ENCODE measurements at places on chromosomes 2 and 18. TPM values are rescaled to one million over a fixed set of nuclear protein-coding genes. Genes with fewer than 3 reads are reported as not detected.
A peak's percentile ranks its signal among the peaks of the same experiment; 100 is the strongest.

DNA sequence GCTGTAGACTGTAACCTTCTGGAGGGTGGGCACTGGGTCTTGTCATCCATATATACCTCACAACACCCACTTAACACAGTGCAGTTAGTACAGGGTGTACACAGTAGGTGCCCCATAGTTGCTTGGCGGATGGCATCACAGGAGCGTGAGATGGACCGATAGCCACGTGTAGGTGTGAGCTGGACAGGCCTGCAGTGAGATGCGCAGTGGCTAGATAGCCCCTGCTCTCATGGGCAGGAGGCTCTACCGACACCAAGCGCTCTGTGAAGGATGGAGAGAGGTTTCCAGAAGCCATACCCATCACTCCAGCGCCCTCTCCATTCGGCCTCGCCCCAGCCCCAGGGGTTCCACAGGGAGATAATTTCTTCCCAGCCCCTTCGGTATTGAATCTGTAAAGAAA lies 49.5 kb downstream of the CAPN13 start:
- no peak overlapping the region for H3K27ac ChIP-seq
- H3K36me3 ChIP-seq, result no peaks in the 10 kb centered on the region
- H3K4me1 ChIP-seq, result no peaks in the 10 kb centered on the region
- no peaks in the 10 kb centered on the region for H3K27me3 ChIP-seq
- DNase-seq, result no peak

DNA sequence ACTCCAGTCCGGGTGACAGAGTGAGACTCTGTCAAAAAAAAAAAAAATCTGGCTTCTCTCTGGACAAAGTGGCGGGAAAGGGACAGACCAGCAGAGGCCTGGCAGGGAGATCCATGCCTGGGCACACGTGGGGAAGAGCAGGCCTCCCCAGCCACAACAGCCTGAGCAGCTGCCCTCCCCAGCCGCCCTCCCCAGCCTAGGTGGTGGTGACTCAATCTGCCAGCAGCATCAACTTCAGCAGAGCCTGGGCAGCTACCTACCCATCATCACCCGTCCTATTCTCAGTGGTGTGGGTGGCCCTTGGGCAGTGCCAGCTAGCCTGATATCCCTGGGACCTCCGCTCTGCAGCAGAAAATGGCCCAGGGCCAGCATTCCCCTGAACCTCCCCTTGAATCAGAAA lies 612.4 kb downstream of the FBXO15 start:
- H3K4me1 ChIP-seq, result no peaks in the 10 kb centered on the region
- no peaks in the 10 kb centered on the region for H3K36me3 ChIP-seq
- H3K27me3 ChIP-seq, result no peaks in the 10 kb centered on the region
- H3K27ac ChIP-seq, result no peak overlapping the region
- no peak overlapping the region for H3K4me3 ChIP-seq

Gene INPP5D
- 43.3 TPM for total RNA-seq

DNA sequence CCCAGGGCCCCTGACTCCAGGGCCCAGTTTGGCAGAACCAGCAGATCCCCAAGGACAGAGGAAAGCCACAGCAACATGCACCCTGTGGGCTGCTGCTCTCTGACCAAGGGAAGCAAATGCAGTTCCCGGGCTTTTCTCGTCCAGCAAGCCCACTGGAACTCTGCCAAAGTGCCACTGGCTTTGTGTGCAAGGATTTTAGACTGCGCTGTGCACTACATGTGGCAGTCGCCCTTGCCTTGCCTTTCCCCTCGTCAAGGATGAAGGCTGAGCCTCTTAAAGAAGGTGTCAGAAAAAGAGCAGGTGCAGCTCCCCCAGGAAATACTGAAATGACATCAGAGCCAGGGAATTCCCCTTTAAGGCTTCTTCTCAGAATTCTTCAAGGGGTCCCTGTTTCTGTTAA lies 199.2 kb downstream of the TFCP2L1 start:
- H3K27ac ChIP-seq, result no peak overlapping the region
- no peak for DNase-seq
- no peaks in the 10 kb centered on the region for H3K4me1 ChIP-seq
- H3K36me3 ChIP-seq, result no peaks in the 10 kb centered on the region

Gene SCN3A
- total RNA-seq, result not detected

GRCh38 chr2:151947813-151948165 lies 119.6 kb upstream of the ARL5A start:
- no peaks in the 10 kb centered on the region for H3K36me3 ChIP-seq
- no peak overlapping the region for H3K27ac ChIP-seq

- H3K4me1 ChIP-seq, result peaks cover 12% of the 10 kb centered on the region
- H3K27me3 ChIP-seq, result no peaks in the 10 kb centered on the region
- H3K36me3 ChIP-seq, result peaks cover 5% of the 10 kb centered on the region
- peak; percentile 48 for DNase-seq
Observed at GRCh38 chr18:8626414-8627106, 17.3 kb downstream of the RAB12 start.

- H3K27me3 ChIP-seq, result no peaks in the 10 kb centered on the region
- DNase-seq, result peak; percentile 36
- no peak overlapping the region for H3K4me3 ChIP-seq
- no peaks in the 10 kb centered on the region for H3K36me3 ChIP-seq
- H3K4me1 ChIP-seq, result no peaks in the 10 kb centered on the region
- no peak overlapping the region for H3K27ac ChIP-seq
Observed at GRCh38 chr18:33210575-33211189, 229.8 kb downstream of the CCDC178 start.

- no peak overlapping the region for H3K27ac ChIP-seq
- no peaks in the 10 kb centered on the region for H3K36me3 ChIP-seq
- no peaks in the 10 kb centered on the region for H3K27me3 ChIP-seq
- peaks cover 5% of the 10 kb centered on the region for H3K4me1 ChIP-seq
Observed at GRCh38 chr18:55433140-55433539, 154.9 kb downstream of the TCF4 start.

DNA sequence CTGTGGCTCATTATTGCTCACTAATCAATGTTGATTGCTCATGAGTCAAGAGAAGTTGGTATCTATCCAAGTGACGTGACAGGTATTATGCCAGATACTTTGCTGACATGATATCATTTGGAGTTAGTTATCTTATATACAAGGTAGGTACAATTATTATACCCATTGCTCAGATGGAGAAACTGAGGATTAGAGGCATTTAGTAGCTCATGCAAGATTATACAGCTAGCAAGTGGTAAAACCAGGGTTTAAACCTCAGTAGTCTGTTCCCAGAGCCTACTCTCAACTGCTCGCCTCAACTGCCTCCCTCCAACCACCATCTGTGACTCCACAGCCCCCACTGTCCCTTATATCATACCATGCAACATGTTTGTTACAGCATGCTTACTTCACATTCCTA lies 6.1 kb downstream of the FIGLA start:
- no peak for DNase-seq
- no peak overlapping the region for H3K27ac ChIP-seq
- H3K4me1 ChIP-seq, result no peaks in the 10 kb centered on the region
- no peak overlapping the region for H3K4me3 ChIP-seq

DNA sequence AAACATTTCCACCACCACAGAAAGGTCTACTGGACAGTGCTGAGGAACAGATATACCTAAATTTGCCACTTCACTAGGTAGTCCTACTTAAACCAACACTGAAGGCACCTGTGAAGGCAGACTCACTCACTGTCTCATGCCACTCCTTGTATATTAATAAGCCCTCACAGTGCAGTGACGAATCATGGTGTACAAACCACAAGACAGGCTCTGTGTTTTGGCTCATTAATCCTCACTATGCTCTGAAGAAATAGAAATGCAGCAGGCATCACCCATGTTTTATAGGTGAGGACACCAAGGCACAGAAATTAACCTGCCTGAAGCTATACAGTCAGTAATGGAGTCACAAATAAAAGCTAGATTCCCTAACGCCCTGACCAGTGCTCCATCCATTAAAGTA lies 44.3 kb downstream of the BARD1 start:
- no peaks in the 10 kb centered on the region for H3K4me1 ChIP-seq
- H3K27me3 ChIP-seq, result no peaks in the 10 kb centered on the region
- no peak for DNase-seq
- H3K27ac ChIP-seq, result no peak overlapping the region
- no peak overlapping the region for H3K4me3 ChIP-seq

Data from endothelial cell of umbilical vein (primary cell).